ENCODE measurements at places on chromosomes 7 and 10.

- DNase-seq = no peak
Observed at GRCh38 chr7:138186951-138187351, 110.7 kb downstream of the AKR1D1 start.

- no peak for DNase-seq
Observed at GRCh38 chr10:76309070-76309469, 877.6 kb downstream of the LRMDA start.

DNA sequence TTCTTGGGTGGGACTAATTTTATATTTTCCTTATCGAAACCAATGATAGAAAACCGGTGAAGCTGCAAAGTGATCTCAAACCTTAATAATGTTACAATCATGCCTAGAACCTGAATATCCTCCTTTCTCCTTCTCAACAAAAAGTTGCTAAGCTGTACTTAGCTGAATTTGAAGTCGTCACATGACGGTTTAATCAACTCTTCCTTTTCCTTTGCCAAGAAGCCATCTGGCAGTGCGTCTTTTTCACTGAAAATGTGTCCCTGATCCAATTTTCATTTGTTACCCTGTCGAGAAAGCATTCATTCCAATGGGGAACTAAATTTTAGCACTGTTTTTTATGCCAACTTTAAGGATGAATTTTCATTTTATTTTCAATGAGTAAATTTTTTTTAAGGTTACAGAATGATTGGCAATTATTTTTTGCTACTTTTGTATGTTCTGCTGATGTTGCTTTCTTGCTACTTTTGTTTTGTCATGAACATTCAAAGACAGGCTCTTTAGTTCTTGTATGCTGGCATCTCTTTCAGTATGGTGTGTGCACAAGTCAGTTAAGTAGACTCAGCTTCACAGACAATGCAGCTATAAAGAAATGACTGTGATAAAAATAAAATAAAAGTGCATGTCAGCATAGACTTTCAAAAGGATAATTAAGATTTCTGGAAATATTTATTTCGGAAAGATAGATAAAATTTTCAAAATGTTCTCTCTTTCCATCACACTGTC, 980.0 kb downstream of the DNAJB9 start:
- no peak for DNase-seq

DNA sequence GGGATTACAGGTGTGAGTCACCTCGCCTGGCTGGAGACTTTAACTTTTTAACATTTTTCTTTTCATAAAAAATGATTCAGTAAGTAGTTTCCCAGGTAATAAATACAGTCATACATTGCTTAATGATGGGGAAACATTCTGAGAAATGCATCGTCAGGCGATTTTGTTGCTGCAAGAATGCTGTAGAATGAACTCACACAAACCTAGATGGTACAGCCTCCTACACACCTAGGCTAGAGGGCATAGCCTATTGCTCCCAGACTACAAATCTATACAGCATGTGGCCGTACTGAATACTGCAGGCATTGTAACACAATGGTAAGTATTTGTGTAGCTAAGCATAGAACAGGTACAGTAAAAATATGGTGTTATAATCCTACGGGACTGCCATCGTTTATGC, 108.5 kb upstream of the SFMBT2 start:
- DNase-seq = no peak

- DNase-seq = no peak
Observed at GRCh38 chr7:64830926-64831325, 36.7 kb downstream of the ZNF138 start.

DNA sequence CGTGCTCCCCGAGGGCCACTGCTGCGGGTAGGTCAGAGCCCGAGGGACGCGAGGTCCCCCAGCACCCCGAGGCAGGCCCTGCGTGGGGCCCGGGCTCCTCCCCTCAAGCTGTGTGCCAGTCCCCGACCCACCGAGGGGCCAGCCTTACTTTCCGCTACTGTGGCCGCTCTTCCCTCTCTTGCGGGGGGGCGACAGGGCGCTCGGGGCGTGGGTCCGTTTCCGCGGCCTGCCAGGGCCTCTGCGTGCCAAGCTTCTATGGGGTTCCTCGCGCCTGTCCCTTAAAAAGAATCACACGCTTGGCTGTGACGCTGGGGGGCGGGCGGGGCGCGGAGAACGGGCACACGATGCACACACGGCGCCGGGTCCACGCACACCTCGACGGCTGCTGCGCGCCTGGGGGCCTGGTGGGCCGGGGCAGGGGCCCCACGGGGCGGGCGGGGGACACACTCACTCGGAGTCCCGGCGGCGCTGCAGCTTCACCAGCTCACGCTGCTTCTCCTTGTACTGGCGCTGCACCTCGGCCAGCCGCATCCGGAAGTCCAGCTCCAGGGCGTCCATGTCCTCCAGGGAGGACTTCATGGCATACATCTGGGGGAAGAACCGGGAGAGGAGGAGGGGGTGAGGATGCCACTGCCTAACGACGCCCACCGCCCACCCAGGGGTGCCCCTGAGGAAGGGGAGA, 62.0 kb downstream of the TNRC18 start:
- DNase-seq = no peak

- no peak for DNase-seq
Observed at GRCh38 chr10:43854007-43854406, 205.3 kb upstream of the ZNF32 start.

GRCh38 chr10:114615600-114616007, 42.5 kb downstream of the ABLIM1 start:
- peak; percentile 17 for DNase-seq

GRCh38 chr10:26946102-26946811, 85.5 kb upstream of the ABI1 start:
- DNase-seq = no peak

GRCh38 chr7:44819292-44819691, 22.8 kb downstream of the PPIA start:
- no peak for DNase-seq

- DNase-seq = no peak
Observed at GRCh38 chr7:76044375-76044865, 3.4 kb downstream of the STYXL1 start.

DNA sequence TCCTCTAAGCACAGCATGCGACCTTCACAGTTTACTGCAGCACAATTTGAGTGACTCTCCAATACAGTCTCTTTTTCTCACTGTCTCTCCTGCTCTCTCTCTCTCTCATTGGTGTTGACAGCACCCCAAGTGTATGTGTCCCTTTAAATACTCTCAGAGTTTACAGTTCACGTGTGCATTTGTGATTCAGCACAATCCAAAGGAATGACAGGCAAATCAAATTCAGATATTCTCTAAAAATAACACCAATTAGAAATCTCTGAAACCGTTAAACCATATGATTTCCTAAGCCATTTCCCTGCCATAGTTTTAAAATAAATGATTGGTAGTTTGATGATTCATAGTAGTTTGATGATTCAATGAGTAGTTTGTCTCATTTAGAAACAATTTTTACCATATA, 104.0 kb upstream of the GAD2 start:
- no peak for DNase-seq
